ENCODE measurements at places on chromosomes 7 and 10. TPM values are rescaled to one million over a fixed set of nuclear protein-coding genes. Genes with fewer than 3 reads are reported as not detected.

The AKR1B15 gene
- total RNA-seq, result 43.2 TPM

The STOX1 gene
- total RNA-seq, result 2.6 TPM

The MCM10 gene
- 0.40 TPM for total RNA-seq

The PLEKHA8 gene
- 11.9 TPM for total RNA-seq

The KCNH2 gene
- 49.4 TPM for total RNA-seq

The NPY4R gene
- 0.14 TPM for total RNA-seq

The UBE2D4 gene
- 25.4 TPM for total RNA-seq

The NXPH1 gene
- 0.95 TPM for total RNA-seq

The PLAC9 gene
- 8.5 TPM for total RNA-seq

The CPEB3 gene
- 9.7 TPM for total RNA-seq

The DYNC1I1 gene
- 2.7 TPM for total RNA-seq

The NYAP1 gene
- 1.2 TPM for total RNA-seq

The PRKCQ gene
- 1.4 TPM for total RNA-seq
